ENCODE measurements at places on chromosomes 2 and 18.

DNA sequence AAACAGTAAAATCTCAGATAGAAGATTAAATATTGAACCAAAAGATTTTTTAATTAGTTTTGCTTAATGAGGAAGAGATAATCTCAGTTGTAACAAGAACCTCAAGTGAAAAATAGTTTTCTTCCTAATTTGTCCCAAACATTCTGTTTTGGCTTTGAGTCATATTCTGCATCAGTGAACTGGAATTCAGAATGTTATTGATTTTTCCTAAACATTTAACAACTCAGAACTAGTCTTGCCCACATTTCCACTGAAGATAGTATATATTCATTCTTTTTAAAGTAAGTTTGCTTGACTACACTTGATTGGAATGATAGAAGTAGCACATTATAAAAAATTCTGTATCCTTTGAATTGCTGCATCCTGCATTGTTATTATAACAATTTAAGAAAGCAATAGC lies 85.7 kb upstream of the UGP2 start:
- no peak for DNase-seq

DNA sequence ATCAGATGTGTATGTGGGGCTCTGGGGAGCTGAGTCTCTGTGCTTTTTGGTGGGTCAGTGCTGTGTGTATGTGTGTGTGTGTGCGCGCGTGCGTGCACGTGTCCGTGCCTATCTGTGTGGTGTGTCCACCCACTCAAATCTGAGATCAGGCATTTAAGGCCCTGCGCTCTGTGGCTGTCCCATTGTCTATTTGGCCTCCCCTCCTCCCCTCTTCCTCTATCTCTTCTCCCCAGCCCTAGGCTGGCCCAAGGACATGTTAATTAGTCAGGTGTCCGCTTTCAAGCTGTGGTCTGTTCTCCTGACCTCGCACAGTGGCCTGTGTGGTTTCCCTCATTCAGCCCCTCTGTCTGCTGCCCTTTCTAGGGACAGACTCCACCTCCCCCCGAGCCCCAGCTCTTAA lies 136.4 kb downstream of the DYSF start:
- no peak for DNase-seq

GRCh38 chr2:100247256-100248043 lies 74.9 kb downstream of the LONRF2 start:
- DNase-seq, result no peak

- DNase-seq, result no peak
These were observed 37.9 kb downstream of the KCNIP3 start for GRCh38 chr2:95334916-95335641.

GRCh38 chr2:173567493-173567892 lies 212.8 kb downstream of the CDCA7 start:
- no peak for DNase-seq

DNA sequence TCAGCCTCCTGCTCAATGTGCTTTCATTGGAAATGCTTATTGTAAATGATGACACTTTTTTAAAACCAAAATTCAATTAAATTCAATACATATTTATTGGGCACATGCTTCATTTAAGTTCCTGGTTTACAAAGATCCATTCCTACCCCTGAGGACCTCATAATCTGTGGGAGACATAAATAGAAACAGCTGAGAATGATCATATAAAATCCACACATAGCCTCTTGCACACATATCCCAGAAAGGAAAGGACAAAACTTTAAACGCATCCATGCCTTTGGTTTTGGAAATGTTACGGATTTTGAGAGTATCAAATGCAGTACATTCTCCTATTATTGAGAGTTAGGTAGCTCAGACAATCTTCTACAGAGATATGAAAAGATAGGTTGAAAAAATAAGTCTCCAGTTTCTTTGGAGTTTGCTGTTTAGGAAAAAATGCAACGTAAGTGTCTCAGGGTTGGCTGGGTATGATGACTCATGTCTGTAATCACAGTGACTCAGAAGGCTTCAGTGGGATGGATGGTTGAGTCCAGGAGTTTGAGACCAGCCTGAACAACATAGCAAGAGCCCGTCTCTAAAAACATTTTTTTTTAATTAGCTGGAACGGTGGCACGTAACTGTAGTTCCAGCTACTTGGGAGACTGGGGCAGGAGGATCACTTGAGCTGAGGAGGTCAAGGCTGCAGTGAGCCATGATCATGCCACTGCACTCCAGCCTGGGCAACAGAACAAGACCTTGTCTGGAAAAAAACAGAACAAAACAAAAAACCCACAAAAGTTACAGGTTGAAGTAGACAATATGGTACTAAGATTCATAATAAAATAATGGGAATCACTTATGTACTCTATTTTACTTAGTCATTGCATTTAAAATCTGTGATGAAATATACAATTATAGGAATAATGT lies 3.9 kb upstream of the PRELID3A start:
- DNase-seq, result no peak

DNA sequence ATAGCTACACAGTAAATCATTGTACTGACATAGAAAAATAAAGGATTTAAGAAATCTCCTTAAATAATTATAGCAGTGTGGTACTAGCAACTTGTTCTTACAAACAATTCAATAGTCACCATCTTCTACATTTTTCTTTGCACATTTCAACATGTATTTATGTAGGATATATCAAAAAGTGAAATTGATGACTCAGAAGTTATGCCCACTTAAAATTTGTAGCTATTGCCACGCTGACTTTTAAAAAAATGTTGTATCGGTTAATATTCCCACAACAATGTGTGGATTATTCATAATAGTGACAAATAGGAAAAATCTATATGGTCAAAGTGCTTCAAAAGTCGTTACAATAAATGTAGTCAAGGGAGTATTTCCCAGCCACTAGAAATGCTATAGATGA lies 6.7 kb downstream of the TGFA start:
- DNase-seq, result no peak

DNA sequence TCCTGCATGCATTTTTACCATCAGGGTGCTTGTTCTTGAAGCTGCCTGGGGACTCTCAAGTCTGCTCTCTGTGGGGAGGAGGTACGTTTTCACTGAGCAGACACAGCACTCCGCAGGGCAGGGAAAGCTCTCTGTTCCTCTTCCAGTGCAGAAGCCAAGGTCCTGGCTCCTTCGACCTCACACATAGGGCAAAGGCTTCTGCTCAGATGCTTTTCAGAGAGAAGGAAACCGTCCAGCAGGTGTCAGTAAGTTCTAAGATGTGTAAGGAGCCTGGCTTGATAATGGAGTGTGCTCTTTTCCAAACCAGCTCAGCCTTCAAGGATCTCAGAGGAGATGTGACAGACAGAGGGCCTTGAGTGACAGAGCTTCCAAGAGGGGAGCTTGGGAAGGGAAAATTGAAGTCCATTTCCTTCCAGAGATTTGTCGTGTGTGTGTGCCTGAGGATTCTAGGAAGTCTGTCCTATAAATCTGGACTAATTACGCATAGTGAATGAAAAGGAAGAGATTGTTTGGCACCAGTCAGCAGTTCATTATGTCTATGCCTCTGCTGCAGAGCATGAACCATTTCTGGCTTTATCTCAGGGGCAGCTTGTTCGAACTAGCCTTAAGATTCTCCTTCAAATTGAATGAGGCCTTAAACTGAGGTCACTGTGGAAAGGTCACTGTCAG lies 67.3 kb upstream of the UPP2 start:
- DNase-seq, result no peak

- DNase-seq, result peak; percentile 64
These were observed 3.5 kb downstream of the NDUFA10 start for GRCh38 chr2:240021488-240022104.

- no peak for DNase-seq
These were observed 856.6 kb upstream of the VRK2 start for GRCh38 chr2:57190007-57190406.

Data from head of caudate nucleus (tissue), 42 donors.